CD4-positive, alpha-beta T cell (primary cell): ENCODE measurements at places on chromosomes 1 and 21.

DNA sequence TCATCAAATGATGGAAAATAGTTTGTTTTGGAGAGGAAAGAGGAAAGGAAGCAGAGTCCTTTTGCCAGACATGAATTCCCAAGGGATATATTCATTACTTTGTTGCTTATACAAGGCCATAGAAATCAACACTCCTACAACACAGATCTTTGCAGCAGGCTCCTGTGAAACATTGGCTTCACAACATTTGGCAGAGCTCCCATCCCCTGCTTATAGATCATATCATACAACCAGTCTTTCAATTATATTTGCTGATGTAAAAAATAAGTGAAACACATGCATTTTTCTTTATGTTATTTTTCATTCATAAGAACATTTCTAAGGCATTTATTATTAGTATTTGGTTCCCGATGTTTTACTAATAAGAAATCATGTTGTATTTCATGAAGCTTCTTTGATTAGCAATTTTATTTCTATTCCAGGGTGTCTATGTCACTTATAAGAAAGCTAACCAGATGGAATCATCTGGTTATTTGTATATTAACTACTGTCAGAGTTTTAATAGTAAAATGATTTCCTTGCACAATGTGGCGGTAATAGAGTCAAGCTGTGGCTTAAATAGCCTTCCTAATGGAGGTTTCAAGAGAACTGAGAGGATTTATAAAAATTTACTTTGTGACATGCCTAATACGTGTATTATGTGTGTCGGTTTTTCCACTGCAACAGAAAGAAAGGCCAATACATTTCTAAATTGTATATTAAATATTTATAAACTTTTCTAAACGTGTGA lies 470.3 kb upstream of the NCAM2 start:
- DNase-seq: no peak

GRCh38 chr1:17236779-17237560 lies 11.9 kb upstream of the PADI3 start:
- DNase-seq: peak; percentile 76

- DNase-seq: no peak
Observed at GRCh38 chr1:1806890-1807289, 28.6 kb upstream of the NADK start.

- peak; percentile 41 for DNase-seq
Observed at GRCh38 chr1:155078469-155079209, at the start of gene EFNA3. Gene EFNA3 (plus strand): TSS chr1:155078837. CDS start chr1:155078942, 105 bp downstream.

DNA sequence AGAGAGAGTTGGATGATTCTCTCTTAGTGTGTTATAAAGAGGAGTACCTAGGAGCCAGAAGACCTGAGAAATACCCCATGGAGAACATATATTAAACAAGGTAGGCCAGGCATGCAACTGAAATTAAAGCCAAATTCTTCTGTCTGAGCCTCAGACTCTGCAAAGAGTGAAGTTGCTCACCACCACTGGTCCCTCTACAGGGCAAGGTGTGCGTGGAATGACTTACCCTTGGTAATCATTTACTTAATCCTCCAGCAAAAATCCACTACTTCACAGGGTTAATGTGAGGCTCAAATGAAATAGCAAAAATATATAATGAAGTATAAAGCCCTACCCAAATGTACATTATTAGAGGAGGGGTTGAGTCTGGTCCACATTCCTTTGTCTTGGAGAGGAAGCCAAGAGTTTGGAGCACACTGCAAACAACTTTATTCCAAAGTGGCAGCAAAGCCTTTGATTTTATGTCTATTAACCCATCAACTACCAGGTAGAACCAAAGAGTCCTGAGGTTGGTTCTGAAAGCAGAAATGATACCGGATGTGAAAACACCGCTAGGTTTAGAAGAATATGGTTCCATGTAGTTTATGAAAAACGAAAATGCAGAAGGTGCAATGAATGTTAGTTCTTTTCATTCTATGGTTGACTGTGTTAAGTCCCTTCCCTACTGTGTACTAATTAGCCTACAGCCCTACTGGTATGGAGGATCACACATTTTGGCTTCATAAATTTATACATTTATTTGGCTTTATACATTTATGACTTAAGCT lies 8.5 kb downstream of the SSR2 start:
- DNase-seq: no peak

- no peak for DNase-seq
Observed at GRCh38 chr1:85374160-85374559, 90.8 kb downstream of the DDAH1 start.

GRCh38 chr21:45299026-45299863 lies 11.6 kb upstream of the POFUT2 start:
- DNase-seq: peak; percentile 8

GRCh38 chr1:82317671-82318070 lies 516.9 kb downstream of the ADGRL2 start:
- DNase-seq: no peak

DNA sequence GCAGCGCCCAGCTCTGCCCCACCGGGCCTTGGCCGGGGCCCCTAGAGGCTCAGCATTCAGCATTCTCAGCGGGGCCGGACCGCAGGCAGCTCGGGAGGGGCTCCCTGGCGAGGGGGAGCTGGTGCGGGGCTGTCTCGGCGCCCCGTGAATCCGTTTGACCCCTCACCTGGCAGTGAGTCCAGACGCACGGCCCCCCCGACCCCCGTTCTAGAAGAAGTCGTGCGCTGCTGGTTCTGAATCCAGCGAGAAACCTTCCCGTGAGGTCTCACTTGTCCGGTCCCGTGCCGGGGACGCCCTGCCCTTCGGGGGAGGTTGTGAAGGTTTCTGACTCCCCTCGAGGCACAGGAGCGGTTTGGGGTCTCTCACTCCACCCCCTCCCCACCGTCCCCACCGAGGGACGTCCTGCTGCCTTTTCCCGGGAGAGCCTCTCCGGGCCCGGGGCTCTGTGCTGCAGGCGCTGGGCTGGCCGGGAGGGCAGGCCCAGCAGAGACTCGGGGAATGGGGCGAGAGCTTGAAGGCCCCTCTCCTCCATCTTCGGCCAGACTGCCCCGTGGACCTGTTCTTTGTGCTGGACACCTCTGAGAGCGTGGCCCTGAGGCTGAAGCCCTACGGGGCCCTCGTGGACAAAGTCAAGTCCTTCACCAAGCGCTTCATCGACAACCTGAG lies 655 bp downstream of the COL6A1 start:
- DNase-seq: no peak

- DNase-seq: no peak
Observed at GRCh38 chr1:100027212-100027611, 57.4 kb downstream of the SLC35A3 start.

GRCh38 chr1:228387321-228387720 lies 19.3 kb downstream of the TRIM11 start:
- DNase-seq: no peak

DNA sequence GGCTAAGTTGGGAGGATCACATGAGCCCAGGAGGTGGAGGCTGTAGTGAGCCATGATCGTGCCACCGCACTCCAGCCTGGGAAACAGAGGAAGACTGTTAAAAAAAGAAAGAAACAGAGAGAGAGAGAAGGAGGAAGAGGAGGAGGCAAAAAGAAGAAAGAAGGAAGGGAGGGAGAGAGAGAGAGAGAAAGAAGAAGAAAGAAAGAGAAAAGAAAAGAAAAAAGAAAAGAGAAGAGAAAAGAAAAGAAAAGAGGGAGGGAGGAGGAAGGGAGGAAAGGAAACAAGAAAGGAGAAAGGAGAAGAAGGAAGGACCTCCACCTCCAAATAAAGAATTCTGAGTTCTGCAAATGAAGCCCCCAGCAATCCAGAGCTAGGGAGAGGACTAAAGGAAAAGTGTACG lies 82.0 kb downstream of the STUM start:
- DNase-seq: no peak

DNA sequence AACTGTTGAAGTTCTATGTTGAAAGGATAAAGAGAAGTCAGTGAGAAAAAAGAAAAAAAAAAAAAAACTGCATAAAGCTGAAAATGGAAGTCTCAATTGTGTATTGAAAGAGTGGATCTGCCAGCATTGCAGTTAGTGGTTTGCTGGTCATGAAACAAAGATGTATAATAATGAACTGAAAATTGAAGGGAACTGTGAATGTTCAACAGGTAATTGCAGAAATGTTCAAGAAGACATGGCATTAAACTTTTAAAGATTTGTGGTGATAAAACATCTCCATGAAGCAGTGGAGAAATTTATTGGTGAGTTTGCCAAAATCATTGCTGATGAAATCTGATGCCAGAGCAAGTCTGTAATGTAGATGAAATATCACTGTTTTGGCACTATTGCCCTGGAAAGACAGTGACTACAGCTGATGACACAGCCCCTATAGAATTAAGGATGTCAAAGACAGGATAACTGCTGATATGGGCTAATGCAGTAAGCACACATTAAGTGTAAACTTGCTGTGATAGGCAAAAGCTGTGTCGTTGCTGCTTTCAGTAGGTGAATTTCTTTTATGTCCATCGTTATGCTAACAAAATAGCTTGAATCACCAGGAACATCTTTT lies 71.0 kb downstream of the RD3 start:
- DNase-seq: no peak

DNA sequence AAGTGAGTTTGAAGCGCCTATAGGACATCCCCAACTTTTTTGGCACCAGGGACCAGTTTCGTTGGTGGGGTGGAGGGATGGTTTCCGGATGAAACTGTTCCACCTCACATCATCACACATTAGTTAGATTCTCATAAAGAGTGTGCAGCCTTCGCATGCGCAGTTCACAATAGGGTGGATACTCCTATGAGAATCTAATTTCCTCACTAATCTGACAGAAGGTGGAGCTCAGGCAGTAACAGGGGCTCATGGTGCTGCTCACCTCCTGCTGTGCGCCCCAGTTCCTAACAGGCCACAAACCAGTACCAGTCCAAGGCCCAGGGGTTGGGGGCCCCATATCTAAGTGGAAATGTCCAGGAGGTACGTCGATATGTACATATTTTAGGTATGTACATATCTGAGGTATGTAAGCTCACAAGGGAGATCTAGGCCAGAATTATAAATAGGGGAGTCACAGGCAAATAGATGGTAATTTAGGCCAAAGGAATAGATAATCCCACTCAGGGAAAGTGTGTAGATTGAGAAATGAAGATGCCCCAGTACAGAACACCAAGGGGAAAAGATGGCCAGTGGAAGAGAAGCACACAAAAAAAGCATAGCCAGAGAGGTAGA lies 27.5 kb upstream of the RASAL2 start:
- DNase-seq: no peak

- no peak for DNase-seq
Observed at GRCh38 chr1:66778969-66779368, 22.1 kb downstream of the INSL5 start.

DNA sequence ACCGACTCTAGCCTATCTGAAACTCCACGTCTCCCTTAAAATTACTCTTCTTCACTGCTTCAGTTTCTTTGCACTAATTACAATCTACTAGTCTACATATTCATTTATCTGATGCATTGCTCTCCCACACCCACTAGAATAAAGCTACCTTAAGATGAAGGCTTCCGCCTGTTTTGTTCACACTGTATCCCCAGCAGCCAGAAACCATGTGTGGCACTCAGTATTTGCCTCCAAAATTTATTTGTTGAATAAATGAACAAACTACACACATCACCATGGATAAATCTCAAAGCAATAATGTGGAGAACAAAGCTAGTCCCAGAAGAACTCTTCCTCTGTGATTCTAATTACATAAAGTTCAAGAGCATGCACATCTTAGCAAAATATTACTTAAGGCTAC lies 95.7 kb downstream of the DSCAM start:
- no peak for DNase-seq

DNA sequence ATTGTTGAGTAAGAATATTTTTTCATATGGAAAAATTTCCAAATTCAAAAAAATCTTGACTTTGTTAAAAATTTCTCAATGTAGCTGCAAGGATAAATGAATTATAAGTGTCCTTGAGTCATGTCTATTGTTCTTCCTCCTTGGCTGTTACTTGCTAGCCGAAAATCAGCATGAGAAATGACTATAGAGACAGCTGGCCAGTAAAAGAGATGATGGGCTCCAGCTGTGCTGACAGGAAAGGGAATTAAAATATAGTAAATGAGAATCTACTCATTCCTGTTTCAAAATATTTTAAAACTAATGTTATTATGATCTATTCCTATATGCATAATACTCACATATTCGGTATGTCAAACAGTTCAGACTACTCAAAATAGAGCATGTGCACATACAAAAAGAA lies 1292.6 kb downstream of the BRINP3 start:
- DNase-seq: no peak

GRCh38 chr1:150548632-150549495 lies at the start of gene ADAMTSL4:
Gene ADAMTSL4 (plus strand): TSS chr1:150549408. CDS start chr1:150552289, 2,881 bp downstream.
- peak; percentile 67 for DNase-seq

GRCh38 chr1:30320581-30320890 lies 402.8 kb downstream of the MATN1 start:
- no peak for DNase-seq

DNA sequence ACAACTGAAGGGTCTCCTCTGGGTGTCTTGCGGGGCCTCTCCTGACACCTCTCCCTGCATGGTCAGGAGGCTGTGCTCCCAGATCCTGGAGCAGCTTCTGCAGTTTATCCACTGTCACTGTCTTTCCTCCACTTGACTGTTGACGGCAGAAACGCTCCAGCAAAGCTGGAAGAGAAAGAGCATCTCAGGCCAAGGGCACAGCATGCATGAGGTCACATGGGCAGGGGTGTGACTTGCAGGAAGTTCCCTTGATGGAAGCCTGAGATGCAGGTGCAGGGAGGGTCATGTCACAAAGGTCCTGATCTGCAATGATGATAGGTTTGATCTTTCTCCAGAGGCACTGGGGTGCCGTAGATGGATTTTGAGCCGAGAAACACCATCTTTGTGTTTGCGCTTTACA lies 23.3 kb downstream of the SLC44A3 start:
- peak; percentile 2 for DNase-seq

DNA sequence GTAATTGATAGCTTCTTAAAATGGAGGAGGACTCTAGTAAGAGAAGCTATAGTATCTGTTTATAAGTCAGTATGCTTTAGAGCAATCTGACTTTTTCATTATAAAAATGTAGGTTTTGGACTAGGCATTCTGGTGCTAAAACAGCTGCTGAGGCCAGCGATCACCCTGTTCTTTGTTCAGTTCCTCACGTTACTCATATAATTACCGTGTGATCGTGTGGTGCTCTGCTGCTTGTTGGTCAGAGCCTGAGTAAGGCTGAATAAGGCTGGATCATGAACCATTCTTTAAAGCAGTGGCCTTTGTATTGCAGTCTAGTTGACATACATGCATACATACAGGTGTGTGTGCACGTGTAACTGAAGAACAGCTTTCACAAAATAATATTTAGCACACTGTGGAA lies 25.2 kb downstream of the CDC42 start:
- DNase-seq: no peak

GRCh38 chr1:229062135-229062534 lies 208.8 kb upstream of the RAB4A start:
- DNase-seq: no peak
